Naive thymus-derived CD4-positive, alpha-beta T cell (primary cell): ENCODE measurements at places on chromosomes 13 and 19. TPM values are rescaled to one million over a fixed set of nuclear protein-coding genes. Genes with fewer than 3 reads are reported as not detected.

GRCh38 chr13:75787249-75787928 is 151.3 kb downstream of the LMO7 start:
- no peak overlapping the region for H3K27ac ChIP-seq
- no peaks in the 10 kb centered on the region for H3K36me3 ChIP-seq
- no peak overlapping the region for H3K4me3 ChIP-seq
- no peaks in the 10 kb centered on the region for H3K27me3 ChIP-seq

GRCh38 chr13:46071590-46072249 is 19.2 kb upstream of the ZC3H13 start:
- no peaks in the 10 kb centered on the region for H3K27me3 ChIP-seq
- no peak overlapping the region for H3K27ac ChIP-seq
- no peaks in the 10 kb centered on the region for H3K4me1 ChIP-seq
- H3K36me3 ChIP-seq = no peaks in the 10 kb centered on the region

DNA sequence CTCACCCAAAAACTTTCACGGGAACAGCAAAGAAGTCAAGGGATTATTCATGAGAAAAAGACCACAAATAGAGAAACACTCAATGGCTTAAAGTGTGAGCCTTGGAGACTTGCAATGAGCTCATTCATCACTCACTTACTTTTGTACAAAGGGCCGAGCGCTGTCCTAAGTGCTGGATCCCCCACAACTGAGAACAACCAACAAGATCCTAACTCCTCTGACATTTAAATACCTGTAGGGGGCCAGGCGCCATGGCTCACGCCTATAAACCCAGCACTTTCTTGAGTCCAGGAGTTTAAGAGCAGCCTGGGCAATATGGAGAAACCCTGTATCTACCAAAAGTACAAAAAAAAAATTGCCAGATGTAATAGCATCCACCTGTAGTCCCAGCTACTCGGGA is 29.4 kb upstream of the ZNF507 start:
- H3K36me3 ChIP-seq = no peaks in the 10 kb centered on the region
- no peaks in the 10 kb centered on the region for H3K4me1 ChIP-seq
- no peak overlapping the region for H3K4me3 ChIP-seq
- DNase-seq = no peak
- no peaks in the 10 kb centered on the region for H3K27me3 ChIP-seq

GRCh38 chr19:10289836-10290356 is at the start of gene ICAM5:
Gene ICAM5 (plus strand): TSS chr19:10289952. CDS start chr19:10290044, 92 bp downstream.
- no peaks in the 10 kb centered on the region for H3K36me3 ChIP-seq
- peak within 1 kb of the TSS; percentile 57 for H3K4me3 ChIP-seq
- H3K27me3 ChIP-seq = peaks cover 56% of the 10 kb centered on the region
- H3K27ac ChIP-seq = no peak within 1 kb of the TSS

The TRPM4 gene
- 0.72 TPM for total RNA-seq

GRCh38 chr19:54343868-54344267 is 4.9 kb upstream of the LILRA4 start:
- H3K27me3 ChIP-seq = peaks cover 3% of the 10 kb centered on the region
- H3K4me3 ChIP-seq = no peak overlapping the region
- H3K36me3 ChIP-seq = no peaks in the 10 kb centered on the region
- DNase-seq = no peak
- H3K4me1 ChIP-seq = no peaks in the 10 kb centered on the region
- H3K27ac ChIP-seq = no peak overlapping the region
